ENCODE measurements at places on chromosomes 13 and 19.

DNA sequence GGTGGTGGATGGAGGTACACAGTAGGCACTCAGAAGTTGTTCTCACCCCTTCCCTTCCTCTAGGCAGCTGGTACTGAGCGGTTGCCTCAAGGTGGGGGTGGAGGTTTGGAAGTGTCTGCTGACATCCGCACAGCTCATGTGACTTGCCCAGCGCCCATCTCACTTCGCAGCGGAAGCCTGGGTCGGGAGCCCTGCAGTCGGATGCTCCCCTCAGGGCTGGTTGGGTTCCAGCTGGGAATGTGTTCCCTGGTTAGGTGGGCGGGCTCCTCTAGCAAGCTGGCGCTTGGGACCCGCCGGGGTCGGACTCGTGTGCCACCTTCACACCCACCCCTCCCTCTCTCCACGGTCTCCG, 10.2 kb downstream of the PPP1R37 start:
- peak; percentile 43 for DNase-seq

DNA sequence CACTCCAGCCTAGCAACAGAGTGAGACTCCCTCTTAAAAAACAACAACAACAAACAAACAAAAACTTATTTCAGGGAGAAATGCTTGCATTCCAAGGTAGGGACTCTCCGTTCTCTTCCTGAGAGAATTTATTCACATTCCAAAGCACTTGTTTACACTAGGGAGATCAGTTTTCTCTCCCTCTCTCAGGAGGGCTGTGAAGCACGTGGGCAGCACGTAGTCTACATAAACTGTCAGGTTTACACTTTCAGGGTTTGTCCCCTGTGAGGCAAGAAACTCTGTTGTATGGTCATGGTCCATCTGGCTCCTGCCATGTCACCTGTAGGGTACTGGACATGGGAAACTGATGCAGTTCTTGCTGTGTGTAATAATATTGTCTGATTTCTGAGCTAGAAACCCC, 31.6 kb downstream of the WDR87 start:
- DNase-seq, result no peak

- DNase-seq, result no peak
Measured at GRCh38 chr13:112997188-112998130, 28.4 kb downstream of the MCF2L start.

DNA sequence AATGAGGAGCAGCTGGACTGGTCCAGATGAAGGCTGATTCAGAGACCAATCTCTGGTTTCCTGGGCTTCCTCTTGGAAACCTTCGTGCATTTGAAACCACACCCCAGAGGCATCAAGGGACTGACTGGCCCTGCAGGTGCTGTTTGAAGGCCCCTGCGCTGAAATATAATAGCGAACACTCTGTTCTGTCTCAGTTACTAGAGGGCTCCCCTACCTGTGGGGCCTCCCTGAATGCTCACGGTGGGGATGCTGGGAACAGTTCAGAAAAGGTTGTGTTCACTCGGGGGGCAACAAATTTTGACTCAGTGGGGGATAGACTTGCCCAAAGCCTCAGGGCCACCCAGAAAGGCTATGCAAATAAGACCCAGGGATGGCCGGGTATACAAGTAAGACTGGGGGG, 6.4 kb downstream of the CCDC8 start:
- no peak for DNase-seq

GRCh38 chr19:38388349-38389100, at the start of gene SPRED3:
SPRED3 (plus strand) TSS chr19:38388697; CDS start chr19:38390303, 1,606 bp downstream.
- peak; percentile 58 for DNase-seq

DNA sequence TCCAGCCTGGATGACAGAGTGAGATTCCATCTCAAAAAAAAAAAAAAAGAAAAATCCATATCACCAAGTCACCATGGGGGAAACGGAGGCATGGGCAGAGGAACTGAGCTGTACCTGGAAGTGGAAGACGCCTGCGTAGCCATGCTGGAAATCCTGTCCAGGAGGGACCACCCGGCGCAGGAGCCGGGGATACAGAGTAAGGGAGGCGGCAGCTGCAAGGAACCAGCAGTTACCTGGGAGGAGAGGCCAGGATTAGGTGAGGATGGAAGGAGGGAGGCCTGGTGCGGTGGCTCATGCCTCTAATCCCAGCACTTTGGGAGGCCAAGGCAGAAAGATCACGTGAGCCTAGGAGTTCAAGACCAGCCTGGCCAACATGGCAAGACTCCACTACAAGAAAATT, 2.0 kb downstream of the CAPN12 start:
- DNase-seq, result no peak

DNA sequence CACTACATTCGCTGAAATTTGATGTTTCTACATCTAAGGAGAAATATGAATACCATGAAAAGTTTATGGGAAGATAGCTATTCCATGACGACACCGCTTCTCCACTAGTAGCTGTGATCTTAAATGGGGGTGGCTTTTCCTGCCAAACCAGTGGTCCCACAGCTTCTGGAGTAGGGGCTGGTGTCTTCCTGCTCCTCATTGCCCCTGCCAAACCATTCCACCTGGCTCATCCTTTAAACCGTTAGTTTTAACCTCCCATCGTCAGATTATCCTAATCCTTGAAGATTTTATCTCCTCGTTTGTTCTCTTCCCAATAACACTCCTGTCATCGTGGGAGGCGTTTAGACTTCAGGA, 568 bp upstream of the ZNF230 start:
- no peak for DNase-seq

GRCh38 chr13:98033277-98034247, 80.1 kb downstream of the IPO5 start:
- DNase-seq, result peak; percentile 44

GRCh38 chr13:69477451-69477850, 630.2 kb upstream of the ATXN8OS start:
- DNase-seq, result no peak

- DNase-seq, result no peak
Measured at GRCh38 chr19:36097036-36097435, 13.9 kb upstream of the OVOL3 start.

DNA sequence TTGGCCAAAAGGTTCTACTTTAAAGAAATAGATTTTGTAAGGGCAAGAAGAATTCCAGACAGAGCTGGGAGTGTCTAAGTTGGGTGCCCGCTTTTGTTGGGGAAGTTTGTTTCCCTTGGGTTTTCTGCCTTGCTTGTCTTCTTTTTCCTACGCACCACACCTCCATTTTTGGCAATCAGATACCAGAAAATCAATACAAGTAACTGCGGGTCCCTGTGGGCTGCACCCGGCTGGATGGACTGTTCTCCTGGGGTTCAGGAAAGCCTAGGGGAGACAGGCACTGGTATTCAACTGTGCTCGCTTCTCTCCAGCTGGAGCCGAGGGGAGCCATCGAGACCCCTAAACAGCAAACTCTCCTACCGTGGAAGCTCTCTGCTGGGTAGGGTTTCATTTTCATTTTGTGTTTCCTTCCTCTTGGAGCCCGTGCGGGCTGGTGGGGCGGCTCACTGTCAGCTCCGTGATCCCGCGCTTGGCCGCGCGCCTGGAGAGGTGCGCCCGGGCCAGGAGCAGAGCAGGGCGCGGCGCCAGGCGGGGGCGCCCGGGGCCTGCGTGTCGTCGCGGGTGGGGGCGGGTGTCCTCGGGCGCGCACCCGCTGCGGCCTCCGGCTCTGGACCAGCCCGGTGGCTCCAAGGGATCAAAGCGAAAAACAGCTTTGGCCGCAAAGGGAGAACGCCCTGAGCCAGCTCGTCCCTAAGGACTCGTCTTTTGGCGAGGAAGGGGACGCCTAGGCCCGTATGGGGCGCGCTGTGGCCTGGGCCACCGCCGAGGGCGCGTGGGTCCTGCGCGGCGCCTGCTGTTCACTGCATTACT, 347.2 kb downstream of the ZNF536 start:
- peak; percentile 70 for DNase-seq

- DNase-seq, result no peak
Measured at GRCh38 chr19:5983367-5983955, 5.5 kb upstream of the RANBP3 start.

GRCh38 chr13:48199404-48199946, 33.5 kb upstream of the ITM2B start:
- no peak for DNase-seq

GRCh38 chr13:23777575-23777870, 111.7 kb downstream of the MIPEP start:
- DNase-seq, result no peak

DNA sequence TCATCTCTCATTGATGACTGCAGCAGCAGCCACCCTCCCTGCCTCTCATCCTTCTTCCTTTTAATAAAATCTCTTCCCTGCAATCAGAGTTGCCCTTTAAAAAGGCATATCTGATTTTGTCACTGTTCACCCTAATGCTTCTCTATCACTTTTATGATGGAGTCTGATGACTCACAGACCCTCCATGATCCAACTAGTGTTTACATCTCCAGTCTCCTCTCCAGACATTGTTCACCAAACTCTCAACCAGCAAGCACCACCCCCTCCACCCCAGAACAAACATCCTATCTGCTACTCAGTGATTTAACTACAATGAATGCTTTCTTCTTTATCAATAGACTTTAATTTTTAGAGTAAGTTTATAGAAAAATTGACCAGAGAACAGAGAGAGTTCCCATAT, 59.5 kb downstream of the TNFSF11 start:
- no peak for DNase-seq

DNA sequence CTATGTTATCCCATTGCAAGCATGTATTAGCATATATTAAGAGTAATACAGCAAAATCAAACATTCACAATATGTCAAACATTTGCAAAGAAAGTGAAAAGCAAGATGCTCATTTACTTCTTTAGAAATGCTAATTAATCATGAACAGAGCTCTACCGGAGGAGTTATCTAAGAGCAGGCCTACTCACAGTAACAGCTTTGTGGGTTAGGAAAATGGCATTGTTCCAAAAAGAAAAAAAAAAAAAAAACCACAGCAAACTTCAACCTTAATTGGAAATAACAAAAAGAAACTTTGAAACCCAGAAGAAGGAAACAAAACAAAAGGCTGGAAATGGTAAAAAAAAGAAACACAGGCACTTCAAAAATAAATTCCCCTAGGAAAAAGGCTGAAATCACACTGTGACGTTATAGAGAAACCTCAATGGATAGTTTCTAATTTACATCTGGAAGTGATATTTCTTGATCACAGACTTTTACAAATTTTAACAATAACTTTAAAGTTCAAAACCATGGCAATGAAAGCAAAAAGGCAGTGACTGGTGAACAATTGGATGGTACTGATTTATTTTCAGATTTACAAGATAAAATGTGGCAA, 1236.8 kb upstream of the SPRY2 start:
- DNase-seq, result no peak

- peak; percentile 44 for DNase-seq
Measured at GRCh38 chr19:19381007-19381926, 24.2 kb upstream of the GATAD2A start.

DNA sequence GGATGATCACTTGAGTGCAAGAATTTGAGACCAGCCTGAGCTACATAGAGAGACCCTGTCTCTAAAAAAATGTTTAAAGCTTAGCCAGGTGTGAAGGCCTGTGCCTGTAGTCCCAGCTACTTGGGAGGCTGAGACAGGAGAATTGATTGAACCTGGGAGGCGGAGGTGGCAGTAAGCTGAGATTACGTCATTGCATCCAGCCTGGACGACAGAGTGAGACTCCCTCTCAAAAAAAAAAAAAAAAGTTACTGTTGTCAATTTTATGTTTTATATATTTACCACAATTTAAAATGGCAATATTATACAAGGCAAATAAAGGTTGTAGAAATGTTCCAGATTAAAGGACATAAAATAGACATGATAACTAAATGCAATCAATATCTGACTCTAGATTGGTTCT, 29.2 kb downstream of the WDR87 start:
- DNase-seq, result no peak

DNA sequence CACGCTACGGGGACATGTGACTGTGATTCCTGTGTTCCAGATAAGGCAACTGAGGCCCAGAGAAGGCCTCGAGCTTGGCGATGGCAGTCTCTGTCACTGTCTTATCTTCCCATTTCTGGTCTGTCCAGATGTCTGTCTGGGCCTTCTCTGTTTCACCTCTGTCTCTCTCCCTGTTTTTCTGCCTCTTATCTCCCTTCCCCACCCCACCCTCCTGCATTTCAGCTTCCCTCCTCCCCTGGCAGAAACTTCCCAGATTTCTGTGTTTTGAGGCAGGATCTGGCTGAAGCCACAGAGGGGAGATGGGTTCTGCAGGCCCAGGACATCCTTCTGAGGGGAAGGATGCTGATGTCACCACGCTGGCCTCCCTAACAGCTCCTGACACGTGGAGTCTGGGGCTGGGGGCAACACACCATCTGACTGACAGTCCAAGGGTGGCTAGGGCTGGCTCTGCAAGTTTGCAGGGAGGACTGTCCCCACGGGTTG, 14.4 kb downstream of the PAK4 start:
- DNase-seq, result no peak

DNA sequence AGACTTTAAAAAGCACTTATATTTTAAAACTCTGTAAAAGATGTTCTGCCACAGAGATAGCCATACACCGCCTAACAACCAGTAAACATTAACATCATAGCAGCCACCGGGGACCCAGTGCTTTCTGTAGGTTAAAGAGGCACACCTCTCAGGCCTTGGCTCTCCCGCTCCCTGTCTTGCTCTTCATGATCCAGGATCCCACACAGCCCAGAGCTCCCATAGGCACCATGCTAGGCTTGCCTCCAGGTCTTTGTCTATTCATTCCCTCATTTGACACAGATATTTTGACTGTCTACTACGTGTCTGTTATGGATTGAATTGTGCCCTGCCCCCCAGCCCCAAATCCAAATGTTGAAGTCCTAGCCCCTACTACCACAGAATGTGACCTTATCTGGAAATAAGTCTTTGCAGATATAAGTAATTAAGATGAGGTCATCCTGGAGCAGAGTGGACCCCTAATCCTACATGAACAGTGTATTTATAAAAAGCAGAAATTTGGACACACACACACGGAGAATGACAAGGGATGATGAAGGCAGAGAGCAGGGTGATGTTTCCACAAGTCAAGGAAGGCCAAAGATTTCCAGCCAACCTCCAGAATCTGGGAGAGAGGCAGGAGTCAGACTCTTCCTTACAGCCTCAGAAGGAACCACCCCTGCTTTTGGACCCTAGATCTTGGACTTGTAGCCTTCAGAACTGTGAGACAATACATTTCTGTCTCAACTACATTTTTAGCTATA, 272.6 kb downstream of the DNAJC15 start:
- DNase-seq, result no peak

- DNase-seq, result no peak
Measured at GRCh38 chr19:48988860-48989259, 4.2 kb downstream of the GYS1 start.

- DNase-seq, result no peak
Measured at GRCh38 chr13:110179116-110179856, 127.7 kb downstream of the COL4A1 start.

- DNase-seq, result no peak
Measured at GRCh38 chr19:54795758-54796157, 7.7 kb upstream of the KIR2DL4 start.

DNA sequence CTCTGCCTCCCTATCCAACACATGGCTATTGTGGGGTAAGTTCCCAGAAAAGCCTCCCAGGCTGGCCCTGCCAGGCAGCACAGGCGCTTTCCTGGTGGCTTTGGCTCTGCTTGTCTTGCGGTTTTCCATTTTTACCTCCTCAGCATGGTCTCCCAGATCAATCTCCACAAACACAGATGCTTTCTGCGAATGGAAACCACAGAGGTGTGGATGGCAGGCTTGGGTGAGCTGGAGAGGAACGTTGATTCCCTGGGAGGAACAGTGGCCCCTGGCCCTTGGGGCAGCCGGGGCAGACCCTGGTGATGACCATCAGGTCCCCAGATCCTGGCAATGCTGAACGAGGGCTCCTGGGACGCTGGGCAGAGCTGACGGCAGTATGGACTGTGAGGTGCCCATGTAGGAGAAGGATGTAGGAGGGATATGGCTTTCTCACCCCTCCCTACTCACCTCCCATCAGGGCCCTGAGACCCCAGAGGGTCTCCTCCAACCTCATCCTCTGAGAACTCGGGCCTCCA, 6.6 kb downstream of the C13orf46 start:
- no peak for DNase-seq

Data from DMS79 treated with DMSO at 0.1 percent for 48 hours (cell line).